ENCODE measurements at places on chromosomes 2 and 18.
A peak's percentile ranks its signal among the peaks of the same experiment; 100 is the strongest.

DNA sequence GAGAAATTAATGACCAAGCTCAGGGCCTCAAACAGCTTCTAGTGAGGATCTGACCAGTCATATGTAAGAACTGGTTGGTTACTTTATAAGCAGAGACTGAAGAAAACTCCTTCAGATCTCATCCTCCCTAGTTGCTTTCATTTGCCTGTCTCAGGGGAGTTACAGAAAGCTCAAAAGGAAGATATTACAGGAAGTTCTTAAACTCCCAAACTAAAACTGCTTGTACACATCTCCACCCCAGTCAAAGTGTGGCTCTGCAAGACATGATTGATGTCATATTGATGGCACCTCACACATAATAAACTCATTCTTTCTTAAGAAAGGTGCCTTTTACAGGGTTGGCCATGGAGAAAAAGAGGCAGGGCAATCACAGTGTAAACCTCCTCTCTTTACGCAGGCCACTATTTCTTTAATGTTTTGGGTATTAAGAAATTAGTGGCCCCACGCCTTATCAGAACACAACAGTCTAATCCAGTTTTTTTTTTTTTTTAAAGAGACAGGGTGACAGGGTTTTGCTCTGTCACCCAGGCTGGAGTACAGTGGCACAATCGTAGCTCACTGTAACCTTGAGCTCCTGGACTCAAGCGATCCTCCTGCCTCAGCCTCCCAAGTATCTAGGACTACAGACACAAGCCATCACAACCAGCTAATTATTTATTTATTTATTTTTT is 62.6 kb upstream of the STK17B start:
- DNase-seq: no peak

- no peak for DNase-seq
Observed at GRCh38 chr18:23146861-23147469, 11.7 kb downstream of the CABLES1 start.

DNA sequence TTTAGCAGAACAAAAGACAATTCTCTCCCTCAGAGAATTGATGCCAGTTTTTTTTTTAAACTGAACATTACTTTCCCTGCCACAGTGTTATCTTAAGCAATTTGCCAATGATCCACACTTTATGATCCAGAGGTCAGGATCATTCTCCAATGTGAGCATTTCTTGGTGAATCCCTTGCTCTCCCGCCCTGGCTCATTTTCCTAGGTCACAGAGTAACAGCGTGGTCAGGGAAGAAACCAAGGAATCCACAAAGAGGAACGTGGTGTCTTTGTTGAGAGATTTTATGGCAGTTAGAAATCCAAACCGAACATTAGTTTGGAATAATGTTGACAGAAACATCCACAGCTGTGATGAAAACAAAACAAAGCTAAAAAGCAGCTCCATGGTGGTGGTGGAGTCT is 250.3 kb downstream of the TTC32 start:
- no peak for DNase-seq

DNA sequence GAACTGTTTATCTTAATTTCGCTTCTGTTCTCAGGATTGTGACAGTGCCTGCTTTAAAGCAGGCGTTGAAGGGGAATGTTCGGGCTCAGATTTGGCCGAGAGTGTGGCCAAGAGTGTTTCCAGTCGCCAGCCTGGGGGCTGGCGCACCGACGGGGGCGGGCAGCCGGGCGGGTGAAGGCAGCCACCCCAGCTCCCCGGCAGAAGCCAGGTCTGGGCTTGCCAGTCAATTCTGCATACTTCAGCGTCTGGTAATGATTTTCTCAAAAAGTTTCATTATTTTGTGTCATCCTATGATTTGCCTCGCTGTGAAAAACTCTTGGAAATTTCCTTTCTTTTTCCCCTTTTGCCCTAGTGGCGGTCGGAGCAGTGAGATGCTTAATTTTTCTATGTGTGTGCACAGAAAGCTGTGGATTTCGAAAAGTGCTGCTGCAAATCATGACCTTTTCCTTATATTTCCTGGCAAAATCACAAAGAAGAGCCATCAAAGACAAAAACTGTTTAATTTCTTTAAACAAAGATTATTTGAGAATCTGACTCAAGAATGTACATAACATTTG is 856 bp downstream of the FAM228A start:
- no peak for DNase-seq

DNA sequence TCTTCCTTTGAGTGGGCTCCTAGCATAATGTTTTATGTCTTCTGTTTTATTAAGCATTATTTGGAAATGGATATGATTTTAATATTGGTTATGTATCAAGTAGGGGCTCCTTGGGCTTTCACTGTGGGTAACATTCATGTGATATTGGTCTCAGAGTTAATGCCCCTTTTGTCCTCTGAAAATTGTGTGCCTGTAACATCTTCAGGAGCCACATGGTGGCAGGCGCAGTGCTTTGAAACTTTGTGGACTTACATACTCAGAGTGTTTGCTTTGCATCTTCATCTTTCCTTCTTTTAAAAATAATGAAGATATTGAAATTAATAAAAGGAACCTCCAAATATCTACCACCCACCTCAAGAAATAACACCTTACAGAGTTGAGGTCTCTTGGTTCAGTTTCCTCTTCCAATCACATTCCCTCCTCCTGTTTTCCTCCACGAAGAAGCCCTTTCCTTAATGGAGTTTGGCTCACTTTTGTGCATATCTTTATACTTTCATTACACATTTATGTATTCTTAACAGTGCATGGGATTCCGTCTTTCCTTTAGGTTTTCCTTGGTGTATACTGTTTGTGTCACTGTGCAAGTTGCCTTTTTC is 73.5 kb downstream of the LIMS1 start:
- DNase-seq: peak; percentile 33

Data from activated effector memory CD4-positive, alpha-beta T cell treated with Interleukin-2 at 50 U/mL for 16 hours (primary cell).